ENCODE measurements at places on chromosomes 6 and 20. TPM values are rescaled to one million over a fixed set of nuclear protein-coding genes. Genes with fewer than 3 reads are reported as not detected.

Gene BCAS4
- total RNA-seq, result 30.7 TPM

Gene RBPJL
- not detected for total RNA-seq

Gene MYLK4
- 0.12 TPM for total RNA-seq

Gene ARMC12
- total RNA-seq, result 0.38 TPM

Gene TRIM38
- 2.0 TPM for total RNA-seq

Gene AGER
- total RNA-seq, result 1.3 TPM

Gene CFB
- 1.6 TPM for total RNA-seq

Gene PTCRA
- total RNA-seq, result not detected

Gene PDE7B
- 0.83 TPM for total RNA-seq

Gene RAET1L
- total RNA-seq, result 0.44 TPM

Gene SLC35D3
- not detected for total RNA-seq

Gene PDYN
- total RNA-seq, result not detected

Gene CLVS2
- 0.15 TPM for total RNA-seq

Gene WDR46
- total RNA-seq, result 53.8 TPM

Gene AP5S1
- 18.4 TPM for total RNA-seq

Gene RUNX2
- total RNA-seq, result 2.0 TPM

Gene ACTR5
- total RNA-seq, result 9.5 TPM

Gene DEFB128
- not detected for total RNA-seq

Gene LGSN
- total RNA-seq, result 2.3 TPM

Gene BEND6
- total RNA-seq, result 1.3 TPM

Gene EYA4
- 10.0 TPM for total RNA-seq

Gene FAM209B
- 0.21 TPM for total RNA-seq

Gene SLC22A7
- not detected for total RNA-seq

Data from A549 treated with GW870086 at 1 μM for 4 hours (cell line).